ENCODE measurements at places on chromosomes 1 and 21.

DNA sequence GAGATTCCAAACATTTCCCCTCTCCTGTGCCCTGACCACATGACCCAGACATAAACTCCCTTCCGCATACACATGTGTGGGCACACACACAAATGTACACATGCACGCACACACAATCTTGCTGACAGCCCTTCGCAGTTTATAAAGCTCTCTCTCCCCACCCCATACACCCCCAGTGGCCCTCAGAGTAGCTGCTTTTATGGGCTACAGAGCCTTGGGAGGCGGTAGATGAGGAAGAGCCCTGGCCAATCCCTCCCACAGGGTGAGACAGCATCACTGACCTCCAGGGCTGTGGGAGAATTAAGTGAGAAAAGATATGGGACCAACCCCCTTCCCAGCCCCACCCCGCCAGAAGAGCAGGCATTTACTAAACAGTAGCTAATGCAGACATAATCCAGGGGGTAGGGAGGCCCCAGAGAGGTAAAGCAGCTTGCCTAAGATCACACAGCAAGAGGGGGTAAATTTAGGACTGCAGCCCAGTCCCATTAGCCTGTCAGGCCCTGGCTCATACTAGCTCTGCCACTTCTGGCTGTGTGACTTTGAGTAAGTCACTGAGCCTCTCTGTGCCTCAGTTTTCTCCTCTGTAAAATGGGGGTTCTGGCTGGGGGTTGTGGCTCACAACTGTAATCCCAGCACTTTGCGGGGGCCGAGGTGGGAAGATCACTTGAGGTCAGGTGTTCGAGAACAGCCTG is 5.1 kb downstream of the SDC3 start:
- DNase-seq, result no peak

DNA sequence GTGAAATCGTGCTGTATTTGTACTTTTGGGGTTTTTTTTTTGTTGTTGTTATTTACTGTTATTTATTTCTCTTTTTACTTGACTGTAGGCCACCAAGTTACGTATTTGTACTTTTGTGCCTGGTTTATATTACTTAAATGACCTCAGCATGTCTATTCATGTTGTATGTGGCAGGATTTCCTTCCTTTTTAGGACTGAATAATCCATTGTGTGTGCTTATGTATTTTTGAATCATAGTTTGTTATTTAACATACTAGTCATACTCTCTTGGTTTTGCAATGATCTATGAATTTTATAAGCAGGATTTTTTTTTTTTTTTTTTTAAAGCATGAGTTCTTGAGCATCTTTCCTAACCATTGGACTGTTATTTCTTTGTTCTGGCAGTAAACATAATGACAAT is 51.2 kb downstream of the RNF2 start:
- no peak for DNase-seq

GRCh38 chr1:38696371-38696770 is 163.2 kb downstream of the RRAGC start:
- DNase-seq, result no peak

DNA sequence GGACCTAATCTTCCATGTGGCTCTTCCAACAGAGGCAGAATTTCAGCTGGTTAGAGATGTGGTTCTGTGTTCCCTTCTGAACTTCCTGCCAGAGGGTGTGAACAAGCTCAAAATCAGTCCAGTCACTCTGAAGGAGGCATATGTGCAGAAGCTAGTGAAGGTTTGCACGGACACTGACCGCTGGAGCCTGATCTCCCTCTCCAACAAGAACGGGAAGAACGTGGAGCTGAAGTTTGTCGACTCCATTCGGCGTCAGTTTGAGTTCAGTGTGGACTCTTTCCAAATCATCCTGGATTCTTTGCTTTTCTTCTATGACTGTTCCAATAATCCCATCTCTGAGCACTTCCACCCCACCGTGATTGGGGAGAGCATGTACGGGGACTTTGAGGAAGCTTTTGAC is 17.3 kb downstream of the TENT5C start:
- DNase-seq, result no peak

DNA sequence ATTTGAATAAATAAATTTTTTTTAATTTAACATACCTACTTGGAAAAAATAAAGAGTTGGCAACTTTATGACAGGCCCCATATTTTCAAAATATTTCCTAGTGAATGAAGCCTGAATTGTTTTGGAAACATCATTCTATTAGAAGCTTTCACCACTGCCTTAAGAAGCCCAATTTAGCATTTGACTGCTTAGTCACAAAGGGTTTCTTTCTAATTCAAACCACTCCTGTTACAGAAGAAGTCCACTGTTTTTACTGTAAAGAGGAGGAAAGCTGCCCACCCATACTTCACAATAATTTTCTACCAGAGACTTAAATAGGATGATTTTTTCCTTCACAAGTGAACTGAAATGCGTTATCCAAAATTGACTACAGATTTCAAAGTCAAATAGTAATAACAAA is 534.6 kb upstream of the PTBP2 start:
- DNase-seq, result no peak

DNA sequence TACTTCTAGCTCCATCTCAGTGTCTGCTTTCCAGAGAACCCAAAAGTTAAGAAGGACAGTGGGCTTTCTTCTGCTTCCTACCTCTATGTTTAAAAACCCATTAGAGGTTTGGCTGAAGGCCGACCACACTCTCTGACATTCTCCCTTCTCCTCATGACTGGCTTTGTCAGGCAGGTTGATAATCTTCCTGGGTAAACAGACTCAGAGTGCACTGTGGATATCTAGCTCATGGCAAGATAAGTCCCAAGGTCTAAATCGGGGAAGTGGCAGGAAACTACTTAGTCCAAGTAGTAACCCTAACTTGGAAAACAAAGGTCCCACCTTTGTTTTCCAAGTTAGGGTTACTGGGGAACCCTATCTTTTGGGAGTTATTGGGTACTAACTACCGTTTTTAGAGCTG is 161.9 kb upstream of the SPAG17 start:
- DNase-seq, result no peak

GRCh38 chr1:30166174-30166573 is 557.2 kb downstream of the MATN1 start:
- DNase-seq, result no peak

DNA sequence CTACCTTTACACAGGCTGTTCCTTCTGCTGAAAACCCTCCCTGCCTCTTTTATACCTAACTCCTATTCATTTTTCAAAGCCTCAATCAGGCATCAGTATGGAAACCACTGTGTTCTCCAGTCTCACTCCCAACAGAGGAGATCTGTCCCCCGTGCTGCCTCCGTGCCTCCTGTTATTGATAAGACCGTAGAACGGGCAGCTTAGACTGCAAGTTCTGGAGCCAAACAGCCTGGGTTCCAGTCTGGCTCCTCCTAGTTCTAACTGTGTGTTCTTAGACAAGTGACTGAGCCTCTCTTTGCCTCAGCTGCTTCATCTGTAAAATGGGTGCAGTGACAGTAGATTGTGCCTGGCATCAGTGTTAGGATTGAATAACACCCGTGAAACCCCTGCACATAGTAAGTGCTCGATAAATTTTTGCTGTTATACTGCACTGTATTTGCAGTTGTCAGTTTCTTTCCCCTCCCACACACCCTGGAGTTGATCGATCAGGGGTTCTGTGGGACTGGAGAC is 17.0 kb upstream of the IFFO2 start:
- no peak for DNase-seq

- DNase-seq, result peak; percentile 98
These were observed 42.2 kb upstream of the WNT4 start for GRCh38 chr1:22184892-22185612.

- no peak for DNase-seq
These were observed 3.7 kb downstream of the AURKAIP1 start for GRCh38 chr1:1371364-1371745.

DNA sequence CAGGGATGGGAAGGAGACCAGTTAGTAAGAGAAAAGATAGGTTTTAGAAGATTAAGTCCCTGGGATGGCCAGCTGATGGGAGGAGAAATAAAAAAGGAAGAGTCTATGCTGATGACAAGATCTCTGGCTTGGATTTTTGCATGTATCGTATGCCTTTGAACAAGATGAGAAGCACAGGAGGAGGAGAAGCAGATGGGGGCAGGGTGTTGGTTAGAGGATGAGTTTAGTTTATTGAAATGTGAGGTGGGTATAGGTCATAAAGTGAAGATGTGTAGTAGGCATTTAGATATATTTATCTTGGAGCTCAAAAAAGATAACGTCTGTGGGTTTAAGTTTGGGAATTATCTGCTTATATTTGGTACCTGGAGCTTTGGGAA is 1.4 kb downstream of the TIPRL start:
- DNase-seq, result peak; percentile 42

Measured in DMS79 treated with DMSO at 0.1 percent for 48 hours (cell line).